Heart right ventricle (tissue), 16 donors: ENCODE measurements at places on chromosomes 7 and 10. TPM values are rescaled to one million over a fixed set of nuclear protein-coding genes. Genes with fewer than 3 reads are reported as not detected.

DNA sequence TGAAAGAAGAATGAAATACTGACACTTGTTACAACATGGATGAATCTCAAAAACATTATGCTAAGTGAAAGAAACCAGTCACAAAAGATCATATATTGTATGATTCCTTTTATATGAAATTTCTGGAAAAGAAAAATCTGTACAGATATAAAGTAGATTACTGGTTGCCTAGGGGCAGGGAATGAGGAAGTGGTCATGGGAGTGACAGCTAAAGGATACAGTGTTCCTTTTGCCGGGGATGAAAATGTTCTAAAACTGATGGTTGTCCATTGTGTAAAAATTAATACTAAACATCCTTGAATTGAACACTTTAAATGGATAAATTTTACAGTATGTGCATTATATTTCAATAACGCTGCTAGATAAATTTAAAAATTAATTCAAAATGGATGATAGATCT lies 25.1 kb downstream of the ALOX5 start:
- DNase-seq = no peak

- no peak for DNase-seq
Observed at GRCh38 chr7:66912195-66912594, 8.8 kb upstream of the TMEM248 start.

Gene CDC14C
- polyA plus RNA-seq = not detected

Gene SGCE
- polyA plus RNA-seq = 16.8 TPM

Gene TRDMT1
- polyA plus RNA-seq = 2.0 TPM
